ENCODE measurements at places on chromosomes 2 and 18. TPM values are rescaled to one million over a fixed set of nuclear protein-coding genes. Genes with fewer than 3 reads are reported as not detected.

The RAB6C gene
- 1.6 TPM for total RNA-seq

The DSG2 gene
- 34.2 TPM for total RNA-seq

The MRO gene
- 11.5 TPM for total RNA-seq

The INHBB gene
- total RNA-seq = 2.8 TPM

The SLC8A1 gene
- 83.2 TPM for total RNA-seq

The SLC38A11 gene
- total RNA-seq = 28.9 TPM

The SPEG gene
- total RNA-seq = 20.8 TPM
